SHP77 treated with DMSO at 0.1 percent for 48 hours (cell line): ENCODE measurements at places on chromosomes 11 and 22.
A peak's percentile ranks its signal among the peaks of the same experiment; 100 is the strongest.

GRCh38 chr22:33908171-33909074, 11.9 kb downstream of the LARGE1 start:
- no peak for DNase-seq

- DNase-seq, result no peak
Measured at GRCh38 chr11:73859671-73860070, 17.0 kb downstream of the COA4 start.

DNA sequence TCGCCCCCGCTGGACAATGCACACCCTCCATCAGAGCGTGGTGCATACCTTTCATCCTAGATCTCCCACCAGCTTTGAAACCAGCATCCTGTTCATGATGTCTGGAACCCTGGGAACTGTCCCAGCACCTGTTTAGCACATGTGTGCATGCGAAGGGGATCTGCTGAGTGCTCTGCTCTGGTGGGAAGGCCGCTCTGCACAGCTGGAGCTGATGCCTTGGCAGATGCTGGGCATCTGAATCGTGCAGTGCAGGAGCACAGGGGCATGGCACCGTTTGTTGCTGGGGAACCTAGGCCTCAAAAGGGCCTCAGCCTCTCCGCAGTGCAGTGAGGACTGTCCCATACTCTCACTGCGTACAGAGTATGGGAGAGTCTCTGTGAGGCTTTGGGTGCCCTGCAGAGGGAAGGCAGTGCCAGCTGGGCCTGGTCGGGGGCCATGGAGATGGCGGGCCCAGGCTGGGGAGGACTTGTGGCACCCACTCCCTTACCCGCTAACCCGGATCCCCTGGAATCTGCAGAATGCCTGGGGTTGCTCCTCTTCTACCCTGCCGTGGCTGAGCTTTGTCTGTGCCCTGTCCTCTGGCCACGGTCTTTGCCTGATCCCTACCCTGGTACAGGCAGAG, 72.9 kb upstream of the ATXN10 start:
- no peak for DNase-seq

GRCh38 chr11:12016246-12016645, 7.8 kb upstream of the DKK3 start:
- DNase-seq, result no peak

- DNase-seq, result no peak
Measured at GRCh38 chr22:42939451-42939881, 75.5 kb downstream of the PACSIN2 start.

DNA sequence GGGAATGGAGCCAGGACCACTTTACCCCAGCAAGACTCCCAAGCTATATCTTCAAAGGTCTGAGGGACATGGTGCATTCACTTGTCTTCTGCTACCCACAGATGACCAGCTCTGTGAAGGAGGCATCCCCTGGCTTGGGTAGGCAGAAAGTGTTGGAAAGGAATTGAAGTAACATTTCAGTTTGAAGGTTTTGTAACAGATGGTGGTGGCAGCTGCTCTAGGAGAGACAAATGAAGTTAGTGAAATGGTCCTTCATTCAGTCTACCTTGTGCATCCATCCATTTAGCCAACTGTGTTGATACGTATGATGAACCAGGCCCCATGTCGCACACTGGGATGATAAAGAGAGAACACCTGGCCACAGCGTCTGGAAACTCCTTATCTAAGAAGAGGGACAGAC, 140.5 kb downstream of the COMMD9 start:
- DNase-seq, result no peak

DNA sequence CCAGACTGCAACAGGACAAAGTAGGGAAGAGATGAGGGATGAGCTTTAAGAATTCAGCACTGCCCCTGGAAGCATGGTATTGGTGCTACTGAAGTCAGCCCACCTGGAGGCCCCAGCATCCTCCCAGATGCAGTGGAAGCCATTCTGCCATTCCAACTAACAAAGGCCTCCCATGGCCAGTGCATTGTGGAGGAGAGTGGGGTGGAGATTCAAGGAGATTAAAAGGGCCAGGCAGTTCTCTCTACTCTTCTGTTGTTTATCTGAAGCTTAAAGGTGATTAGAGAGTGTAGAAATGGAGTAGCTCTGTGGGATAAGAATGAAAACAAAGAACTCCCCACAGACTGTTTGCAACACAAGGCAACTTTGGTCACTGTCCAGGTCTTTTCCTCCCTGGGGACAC, 24.1 kb upstream of the TSKU start:
- no peak for DNase-seq

DNA sequence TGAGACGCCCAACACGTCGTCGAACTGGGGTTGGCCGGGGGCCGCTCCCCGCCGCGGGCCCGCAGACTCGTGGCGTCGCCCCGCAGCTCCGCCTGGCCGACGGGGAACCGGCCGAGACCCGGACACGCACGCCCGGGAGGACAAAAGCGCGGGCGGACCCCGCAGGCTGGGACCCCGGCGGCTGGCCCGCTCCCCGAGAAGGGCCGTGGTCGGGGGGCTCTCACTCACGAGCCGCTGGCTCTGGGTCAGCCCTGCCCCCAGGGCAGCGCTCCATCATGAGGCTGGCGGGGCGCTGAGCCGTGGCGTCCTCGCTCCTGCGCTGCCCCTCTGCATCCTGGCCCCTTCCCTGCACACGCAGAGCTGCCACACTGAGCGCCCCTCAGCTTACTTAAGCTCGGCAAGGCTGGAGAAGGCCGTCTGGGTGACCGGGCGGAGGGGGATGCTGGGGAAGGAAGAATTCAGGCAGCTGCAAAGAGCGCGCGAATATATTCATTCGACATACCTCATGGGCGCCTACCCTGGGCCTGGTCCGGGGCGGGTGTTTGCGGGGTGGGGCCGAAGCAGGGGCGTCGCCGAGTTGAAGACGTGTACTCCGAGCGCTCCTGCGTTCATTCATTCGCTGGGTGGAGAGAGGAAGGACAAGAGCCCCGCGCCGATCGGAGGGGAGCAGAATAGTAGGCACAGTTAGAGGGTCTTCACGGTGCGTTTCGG, 579 bp upstream of the CYB5R2 start:
- no peak for DNase-seq

- DNase-seq, result no peak
Measured at GRCh38 chr11:111941963-111942362, 4.8 kb downstream of the DIXDC1 start.

DNA sequence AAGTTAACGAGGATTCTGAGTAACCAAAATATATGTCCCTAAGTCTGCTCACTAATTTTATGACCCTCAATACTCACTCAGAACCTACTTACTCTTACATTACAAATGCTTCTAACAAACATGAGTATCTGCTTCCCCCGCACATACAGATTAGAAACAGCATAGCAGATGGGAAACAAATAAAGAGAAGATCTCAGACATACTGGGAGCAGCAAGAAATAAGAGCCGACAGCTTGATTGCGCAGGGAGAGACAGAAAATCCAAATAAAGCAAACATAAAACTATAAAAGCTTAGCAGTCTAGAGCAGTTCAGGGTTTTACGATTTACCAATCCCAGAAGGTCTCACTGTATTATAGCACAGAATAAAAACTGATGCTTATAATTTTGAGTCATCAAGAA, 89.1 kb upstream of the DBX1 start:
- no peak for DNase-seq

DNA sequence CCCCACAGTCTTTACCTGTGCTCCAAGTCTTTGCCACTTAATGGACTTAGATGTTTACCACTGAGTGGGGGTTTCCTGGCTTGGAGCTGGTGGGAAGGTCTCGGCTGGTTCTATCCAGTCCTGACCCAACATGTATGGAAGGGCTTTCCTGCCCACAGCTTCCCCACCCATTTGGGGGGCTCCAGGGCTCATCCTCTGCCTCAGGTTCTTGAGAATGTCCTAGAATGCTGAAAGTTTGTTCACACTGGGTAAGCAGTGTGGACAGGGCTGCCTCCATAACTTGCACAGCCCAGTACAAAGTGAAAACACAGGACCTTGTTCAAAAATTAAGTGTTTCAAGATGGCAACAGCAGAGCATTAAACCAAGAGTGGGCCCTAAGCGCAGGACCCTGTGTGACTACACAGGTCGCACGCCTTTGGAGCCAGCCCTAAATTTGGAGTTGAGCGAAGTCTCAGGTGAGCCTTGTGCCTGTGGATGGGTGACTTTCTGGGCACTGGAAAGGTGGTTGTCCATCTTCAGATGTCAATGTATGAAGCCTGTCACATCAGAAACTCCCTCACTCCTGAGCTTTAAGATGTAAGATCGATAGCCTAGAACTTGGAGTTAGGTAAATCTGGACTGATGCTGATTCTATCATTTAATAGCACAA, 72.7 kb upstream of the NARS2 start:
- no peak for DNase-seq

- no peak for DNase-seq
Measured at GRCh38 chr11:74778581-74778980, 29.9 kb downstream of the RNF169 start.

GRCh38 chr22:38504731-38505540, 1.2 kb downstream of the DDX17 start:
- no peak for DNase-seq

- DNase-seq, result no peak
Measured at GRCh38 chr22:44458044-44459020, 39.7 kb downstream of the RTL6 start.

DNA sequence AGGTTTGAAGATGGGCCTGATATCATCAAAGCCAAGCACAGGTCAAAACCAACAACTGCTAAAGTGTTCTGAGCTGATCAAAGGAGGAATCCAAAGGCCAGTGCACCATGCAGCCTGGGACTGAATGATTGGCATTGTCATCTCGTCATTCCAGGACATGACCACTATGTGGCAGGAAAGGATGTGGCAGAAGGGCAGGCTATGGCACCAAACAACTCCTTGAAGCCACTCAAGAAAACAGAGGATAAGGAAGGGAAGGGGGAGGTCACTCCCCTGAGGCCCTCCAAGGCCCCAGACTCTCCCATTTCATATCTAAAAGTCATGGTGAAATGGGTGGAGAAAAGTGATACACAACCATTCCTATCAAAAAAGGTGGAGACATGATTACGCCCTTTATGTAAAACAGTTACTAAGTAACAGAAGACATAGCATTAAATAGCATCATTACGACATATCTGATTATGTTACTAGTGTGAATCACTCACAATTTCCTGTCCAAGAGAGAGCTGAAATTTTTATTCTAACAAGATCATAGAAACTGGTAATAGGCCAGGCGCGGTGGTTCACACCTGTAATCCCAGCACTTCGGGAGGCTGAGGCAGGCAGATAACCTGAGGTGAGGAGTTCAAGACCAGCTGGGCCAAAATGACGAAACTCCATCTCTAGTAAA, 49.3 kb downstream of the AHNAK start:
- DNase-seq, result no peak

DNA sequence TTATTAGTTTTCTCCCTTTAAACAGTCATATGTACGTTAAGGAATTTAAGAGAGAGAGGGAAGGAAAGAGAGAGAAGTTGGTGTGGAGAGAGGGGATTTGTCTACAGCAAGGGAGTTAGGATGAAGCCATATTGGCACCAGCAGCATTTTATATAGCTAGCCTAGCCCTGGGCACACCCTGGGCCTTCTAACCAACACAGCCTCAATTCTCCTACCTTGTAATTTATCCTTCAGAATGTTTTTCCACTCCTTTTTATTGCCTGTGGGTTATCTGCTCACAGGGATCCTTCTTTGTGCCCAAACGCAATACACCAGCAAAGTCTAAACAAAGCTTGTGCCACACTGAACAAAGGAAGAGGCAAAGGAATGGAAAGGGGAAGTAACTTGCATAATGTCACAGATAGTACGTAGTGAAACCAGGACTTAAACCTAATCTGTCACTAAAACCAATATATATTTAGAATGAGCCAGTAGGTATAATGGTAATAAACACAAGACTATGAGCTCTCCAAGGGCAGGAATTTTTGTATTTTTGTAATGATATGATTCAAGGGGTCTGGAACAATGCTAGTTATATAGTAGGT, 613.8 kb upstream of the TENM4 start:
- DNase-seq, result no peak

DNA sequence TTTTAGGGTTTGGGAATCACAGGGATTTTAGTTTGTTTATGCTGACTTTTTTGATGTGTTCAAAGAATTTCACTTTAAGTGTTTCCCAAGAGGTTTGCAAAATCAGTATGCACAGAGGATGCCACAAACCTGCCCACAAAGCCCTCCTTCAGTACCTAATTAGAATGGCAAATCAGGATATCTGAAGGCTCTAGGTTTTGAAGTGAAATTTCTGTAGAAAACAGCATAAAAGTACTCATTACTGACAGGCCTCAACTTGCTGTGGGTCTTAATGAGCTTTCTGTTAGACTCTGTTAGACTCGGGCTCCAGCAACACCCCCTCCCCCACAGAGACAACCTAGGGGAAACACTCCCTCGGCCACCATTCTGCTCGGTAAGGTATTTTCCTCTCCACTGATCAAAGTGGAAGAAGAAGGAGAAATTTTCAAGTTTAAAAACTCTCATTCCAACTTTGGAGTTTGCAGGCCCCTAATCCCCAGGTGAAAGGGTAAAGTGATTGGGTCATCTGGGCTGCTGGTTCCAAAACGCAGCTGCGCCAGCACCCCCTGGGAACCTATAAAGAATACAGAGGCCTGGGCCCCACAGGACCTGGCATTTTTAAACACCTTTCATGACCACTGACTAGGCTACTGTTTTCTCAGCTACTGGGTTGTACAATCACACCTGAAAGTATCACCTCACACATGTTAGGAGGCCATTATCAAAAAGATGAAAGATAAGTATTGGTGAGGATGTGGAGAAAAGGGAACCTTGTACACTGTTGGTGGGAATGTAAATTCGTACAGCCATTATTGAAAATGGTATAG, 67.5 kb downstream of the PLEKHA7 start:
- DNase-seq, result no peak

DNA sequence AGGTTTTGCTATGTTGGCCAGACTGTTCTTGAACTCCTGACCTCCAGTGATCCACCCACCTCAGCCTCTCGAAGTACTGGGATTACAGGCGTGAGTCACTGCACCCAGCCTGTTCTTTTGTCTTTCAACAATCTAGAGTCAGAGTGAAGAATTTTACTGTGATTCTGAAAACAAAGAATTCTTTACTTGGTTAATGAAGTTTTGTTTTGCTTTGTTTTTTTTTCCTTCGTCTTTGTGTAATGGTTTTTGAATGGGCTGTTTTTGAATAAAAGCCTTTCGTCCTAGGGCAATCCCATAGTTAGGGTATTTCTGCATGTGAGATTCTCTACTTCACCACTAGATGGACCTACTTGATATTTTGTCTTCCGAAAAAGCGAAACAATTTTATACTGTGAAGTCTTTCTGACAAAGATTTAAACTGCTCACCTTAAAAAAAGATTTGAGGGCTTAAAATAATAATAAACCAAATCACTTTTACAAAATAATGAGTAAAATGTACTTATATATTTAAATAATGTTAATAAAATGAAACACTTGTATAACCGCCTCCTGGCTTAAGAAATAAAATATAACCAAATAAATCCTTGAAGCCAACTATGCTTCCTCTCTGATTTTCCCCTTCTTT, 43.4 kb upstream of the SC5D start:
- DNase-seq, result peak; percentile 43

- DNase-seq, result no peak
Measured at GRCh38 chr11:57180081-57180561, 1.6 kb upstream of the LRRC55 start.
